ENCODE measurements at places on chromosomes 5 and 9.

DNA sequence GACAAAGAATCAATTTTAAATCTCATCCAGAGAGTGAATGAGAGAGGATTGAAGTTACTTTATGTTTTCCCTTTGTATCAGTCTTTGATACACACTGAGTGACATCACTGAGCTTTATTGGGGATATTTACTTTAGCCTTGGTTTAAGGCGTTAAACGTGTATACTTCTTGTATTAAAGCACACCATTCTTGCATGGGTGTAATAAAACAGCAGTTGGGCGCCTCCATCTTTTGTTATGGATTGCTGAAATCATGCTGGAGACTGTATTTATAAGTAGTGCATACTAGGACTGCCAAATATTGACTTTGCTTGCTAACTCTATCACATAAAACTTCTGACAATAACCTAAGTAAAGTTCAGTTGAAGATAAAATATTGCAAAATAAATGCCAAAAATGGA lies 1755.8 kb upstream of the WWC1 start:
- DNase-seq = no peak

DNA sequence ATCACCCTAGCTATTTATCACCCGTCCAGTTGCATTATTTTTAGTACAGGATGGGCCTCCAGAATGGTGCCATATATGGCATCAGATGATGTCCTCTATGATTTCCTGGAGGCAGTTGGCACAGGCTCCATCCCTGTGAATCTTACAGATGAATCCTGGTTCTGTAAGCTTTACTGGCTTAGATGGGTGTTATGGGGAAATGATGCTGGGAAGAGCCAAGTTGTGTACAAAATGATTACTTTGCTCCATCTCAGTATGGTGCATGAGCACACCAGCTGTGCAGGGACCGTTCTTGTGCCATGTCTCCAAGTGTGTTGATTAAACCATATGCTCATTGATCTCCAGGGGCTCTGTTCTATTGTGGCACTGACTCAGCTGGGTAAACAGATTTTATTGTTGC lies 755.7 kb downstream of the TLR4 start:
- DNase-seq = no peak

DNA sequence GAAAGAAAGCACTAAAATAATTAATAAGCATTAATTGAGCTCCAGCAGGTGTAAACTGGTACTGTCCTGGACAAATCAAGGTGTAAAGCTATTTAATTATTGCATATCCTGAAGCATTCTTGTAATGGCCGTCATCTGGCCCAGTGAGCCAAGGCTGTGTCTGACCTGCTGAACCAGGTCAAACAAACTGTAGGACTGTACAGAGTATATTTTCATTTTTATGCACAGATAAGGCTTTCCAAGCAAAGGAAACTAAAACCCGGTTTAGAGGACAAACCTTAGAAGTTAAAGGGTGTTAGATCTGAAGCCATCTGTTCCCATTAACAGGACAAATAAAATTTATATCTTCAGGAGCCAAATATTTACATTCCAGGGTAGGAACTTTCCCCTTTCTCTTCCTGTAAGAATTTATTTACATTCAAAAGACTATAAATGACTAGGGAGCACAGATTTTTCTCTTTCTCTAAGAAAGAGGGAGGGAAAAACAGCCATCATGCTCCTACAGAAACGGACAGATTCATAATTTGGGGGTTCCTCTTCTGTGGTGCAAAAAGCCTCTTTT lies 69.8 kb downstream of the ESM1 start:
- DNase-seq = no peak

DNA sequence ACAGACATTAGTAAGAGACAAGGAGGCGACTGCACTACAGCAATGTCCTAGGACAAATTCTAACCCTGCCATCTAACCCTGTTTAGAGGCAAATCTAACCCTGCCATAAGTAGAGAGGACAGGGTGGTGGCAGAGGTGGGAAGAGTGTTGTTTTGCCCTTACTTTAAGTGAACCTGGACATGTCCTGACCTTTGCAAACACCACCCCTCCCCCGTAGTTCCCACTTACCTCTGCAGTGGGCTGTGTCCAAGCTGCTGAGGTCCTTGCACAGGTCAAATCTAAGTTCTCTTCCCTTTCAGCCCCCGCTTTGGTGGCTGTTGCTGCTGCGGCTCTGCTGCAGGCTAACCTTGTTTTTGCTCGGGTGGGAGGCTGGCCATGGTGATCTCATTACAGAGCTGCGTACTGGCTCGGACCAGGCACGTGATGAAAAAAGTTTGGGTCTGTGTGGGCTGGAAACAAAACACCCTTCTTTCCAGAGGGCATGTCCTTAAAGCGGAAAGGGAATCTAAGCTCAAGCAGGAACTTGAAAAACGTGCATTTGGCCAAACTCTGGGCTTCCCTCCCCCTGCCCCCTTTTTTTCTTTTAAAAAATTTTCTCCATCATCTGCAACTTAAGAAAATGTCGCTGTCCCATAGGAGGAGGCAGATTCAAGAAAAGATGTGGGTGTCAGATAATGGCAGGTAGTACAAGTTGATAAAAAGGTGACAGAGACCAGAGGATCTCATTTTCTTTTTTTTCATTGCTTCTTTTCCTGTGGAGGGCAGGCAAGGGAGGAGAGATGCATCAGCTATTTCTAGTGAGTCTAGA lies at the start of gene FAXDC2:
FAXDC2 (minus strand) TSS at position 349 of the 808 bp plus-strand sequence. CDS start 12,425 bp downstream, outside the sequence.
- no peak for DNase-seq

DNA sequence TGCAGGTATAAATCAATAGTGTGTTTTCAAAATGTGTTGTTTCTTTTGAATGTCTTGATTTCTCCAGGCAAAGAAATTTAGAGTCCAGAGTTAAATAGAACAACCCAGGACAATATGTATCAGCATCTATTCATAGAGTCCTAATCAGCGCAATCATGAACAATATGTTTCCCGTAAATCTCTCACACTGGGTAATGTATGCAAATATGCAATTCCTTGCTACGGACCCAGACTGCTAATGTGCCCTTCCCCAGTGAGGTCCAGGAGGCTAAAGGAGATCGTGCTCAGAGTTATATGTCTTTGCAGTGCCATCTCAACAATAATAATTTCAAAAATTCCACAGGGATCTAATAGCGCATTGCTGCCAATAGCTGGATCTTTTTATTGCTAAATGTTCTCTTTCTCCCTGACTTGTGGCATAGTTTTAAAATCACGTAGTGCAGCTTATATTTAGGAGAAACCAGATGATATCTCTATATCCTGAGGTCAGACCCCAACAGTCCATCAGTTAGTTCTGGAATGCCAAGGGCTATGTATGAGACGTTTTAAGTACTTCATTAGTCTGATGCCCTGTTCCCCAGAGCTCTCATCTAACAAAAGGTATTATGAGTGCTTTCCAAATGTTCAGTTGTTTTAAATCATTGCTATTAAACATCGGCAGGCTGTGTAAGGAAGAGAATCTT lies 145.1 kb downstream of the MARCHF11 start:
- DNase-seq = no peak

DNA sequence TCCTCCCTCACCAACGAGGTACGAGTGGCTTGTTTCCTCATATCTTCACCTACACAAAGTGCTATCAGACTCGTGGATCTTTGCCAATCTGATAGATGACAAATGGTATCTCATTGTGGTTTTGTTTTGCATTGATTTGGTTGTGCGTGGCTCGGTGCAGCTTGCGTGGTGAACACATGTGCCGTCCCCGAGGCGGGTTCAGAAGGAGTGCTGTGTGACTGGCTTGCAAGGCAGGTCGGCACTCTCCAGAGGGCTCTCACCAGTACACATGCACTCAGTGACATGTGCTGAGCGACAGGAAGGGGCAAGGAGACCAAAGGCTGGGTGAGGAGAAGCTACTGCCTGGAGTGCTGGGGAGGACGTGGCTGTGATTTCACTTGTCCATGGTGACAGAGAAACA lies 95.3 kb upstream of the PITX1 start:
- DNase-seq = no peak

- DNase-seq = no peak
Observed at GRCh38 chr5:32779754-32780415, 68.8 kb downstream of the NPR3 start.

GRCh38 chr5:23721336-23721735 lies 213.9 kb downstream of the PRDM9 start:
- no peak for DNase-seq

DNA sequence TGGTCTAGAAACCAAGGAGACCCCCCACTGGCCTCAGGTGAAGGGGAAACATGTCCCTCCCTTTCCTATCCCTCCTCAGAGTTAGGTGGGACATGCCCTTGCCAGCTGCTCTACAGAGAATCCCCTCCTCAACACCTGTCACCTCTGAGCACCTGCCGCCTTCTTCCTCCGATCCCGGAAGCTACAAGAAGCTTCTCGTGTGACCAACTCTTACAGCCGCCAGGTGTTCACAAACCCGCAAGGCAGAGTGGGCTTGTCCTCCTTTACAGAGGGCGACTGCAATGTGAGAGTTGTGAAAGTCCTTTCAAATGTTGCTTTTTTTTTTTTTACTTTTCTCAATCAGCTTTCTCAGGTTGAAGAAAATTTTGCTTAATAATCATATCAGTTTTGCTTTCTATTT lies 3.7 kb upstream of the ICE1 start:
- no peak for DNase-seq

GRCh38 chr9:90064971-90065370 lies 460.2 kb downstream of the GADD45G start:
- DNase-seq = no peak

DNA sequence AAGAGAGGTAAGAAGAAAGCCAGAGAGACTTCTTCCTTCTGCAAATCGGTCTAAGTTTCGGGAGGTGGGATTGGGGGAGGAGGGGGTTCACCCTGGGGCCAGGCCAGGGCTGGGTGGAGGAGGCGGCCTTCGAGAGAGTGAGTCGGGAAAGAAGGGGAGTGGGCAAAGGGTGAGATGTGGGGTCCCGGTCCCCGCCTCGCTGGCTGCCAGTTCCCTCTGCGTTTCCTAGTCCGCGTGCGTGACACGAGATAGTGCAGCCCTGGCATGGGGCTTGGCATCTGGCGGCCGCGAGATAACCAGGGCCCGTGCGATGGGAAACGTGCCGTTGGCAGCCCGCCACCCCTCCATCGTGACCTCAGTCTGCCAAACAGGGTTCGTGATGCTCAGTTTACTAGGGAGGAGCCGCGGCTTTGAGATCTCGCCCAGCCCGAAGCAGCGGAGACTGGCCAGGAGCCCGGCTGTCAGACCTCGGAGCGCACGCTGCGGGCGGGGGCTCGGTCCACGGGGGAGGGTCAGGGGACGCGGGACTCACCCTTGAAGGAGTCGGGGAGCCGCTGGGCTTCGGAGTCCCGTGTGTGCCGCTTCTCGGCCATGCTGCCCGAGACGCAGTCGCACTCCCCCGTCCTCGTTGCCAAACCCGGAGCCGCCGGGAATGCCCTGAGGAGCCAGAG lies at the start of gene STOM:
STOM (minus strand) TSS at position 656 of the 671 bp plus-strand sequence; CDS start at position 593, 63 bp downstream.
- DNase-seq = no peak

DNA sequence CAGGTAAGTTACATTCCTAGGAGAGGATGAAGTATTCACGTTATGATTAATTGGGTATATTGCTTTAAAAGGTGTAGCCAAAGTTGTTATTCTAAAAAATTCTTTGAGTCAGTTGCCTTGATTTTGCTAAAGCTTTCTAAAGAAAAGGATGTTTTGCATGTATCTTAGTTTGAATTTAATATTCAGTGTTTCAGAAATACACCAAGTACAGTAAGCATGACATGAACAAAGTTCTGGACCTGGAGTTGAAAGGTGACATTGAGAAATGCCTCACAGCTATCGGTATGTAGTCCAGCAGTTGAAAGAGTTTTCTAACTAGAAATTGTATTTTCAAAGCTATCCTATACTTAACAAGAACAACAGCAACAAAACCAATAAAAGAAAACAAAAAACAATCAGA lies 14.2 kb downstream of the ANXA1 start:
- DNase-seq = no peak

DNA sequence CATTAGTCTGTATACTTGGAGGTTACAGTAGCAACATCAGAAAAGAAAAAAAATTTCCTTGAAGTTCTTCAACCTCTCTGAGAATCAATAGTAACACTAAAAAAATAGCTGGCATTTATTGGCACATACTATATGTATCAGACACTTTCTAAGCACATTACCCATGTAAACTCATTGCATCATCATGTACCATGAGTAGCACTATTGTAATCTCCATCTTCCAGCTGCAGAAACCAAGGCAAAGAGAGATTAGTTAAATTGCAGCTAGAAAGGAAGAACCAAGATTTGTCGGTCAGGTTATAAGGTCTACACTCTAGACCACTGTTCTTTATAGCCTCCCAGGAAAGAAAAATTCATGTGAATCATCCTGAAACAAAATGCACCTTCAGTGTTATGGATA lies 31.4 kb upstream of the RAB3C start:
- DNase-seq = no peak

GRCh38 chr9:70438341-70438928 lies 24.0 kb upstream of the KLF9 start:
- no peak for DNase-seq

DNA sequence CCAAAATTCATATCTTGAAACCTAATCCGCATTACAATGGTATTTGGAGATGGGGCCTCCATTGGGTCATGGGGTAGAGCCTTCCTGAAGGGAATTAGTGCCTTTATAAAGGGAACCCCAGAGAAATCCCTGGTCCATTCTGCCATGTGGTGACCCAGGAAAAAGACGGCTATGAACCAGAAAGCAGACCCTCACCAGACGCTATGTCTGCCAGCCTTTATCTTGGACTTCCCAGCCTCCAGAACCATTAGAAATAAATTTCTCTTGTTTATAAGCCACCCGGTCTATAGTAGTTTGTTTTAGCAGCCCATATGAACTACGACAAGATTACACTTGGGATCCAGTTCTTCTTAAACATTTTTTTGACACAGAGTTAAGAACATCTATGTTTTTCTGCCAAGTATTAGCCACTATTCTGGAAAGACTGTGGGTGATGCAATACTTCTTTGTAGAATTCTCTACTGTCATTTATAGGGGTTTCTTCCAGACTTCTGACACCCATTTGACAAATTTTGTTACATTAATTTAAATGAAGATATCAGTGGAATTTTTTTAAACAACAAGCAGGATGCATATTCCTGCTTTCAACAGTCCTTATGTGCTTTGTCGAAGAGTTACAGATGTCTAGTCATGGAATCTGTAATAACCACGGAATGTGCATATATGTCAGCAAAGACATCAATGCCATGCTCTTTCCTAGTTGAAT lies 572.4 kb downstream of the NR2F1-AS1 start:
- no peak for DNase-seq

DNA sequence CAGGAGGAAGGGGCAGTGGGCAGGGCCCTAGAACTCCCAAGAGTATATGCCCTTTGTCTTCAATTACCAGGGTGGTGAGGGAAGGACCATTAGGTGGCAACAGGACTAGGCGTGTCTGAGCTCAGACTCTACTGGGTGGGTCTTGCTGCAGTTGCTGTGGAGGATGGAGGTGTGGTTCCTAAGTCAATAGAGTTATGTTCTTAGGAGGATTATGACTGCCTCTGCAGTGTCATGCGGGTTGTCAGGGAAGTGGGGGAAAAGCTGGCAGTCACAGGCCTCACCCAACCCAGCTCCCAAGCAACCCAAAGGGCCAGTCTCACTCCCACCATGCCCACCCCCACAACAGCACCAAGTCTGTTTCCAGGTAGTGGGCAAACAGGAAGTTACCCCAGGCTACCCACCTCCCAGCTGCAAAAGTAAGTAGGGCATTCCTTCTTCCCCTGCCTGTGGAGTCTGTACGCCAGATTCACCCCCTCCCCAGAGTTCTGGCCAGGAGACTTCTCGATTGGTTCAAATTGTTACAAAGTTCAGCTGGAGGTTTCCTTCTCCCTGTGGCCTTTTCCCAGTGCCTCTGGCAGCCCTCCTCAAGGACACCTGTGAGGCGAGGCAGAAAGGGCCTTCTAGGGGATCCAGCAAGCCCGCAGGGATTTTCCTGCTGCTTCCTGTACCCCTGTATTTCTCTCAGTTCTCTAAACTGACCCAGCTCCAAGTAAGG lies 145.3 kb downstream of the HINT1 start:
- no peak for DNase-seq
